ENCODE measurements at places on chromosomes 16 and 17.

GRCh38 chr16:55284718-55285099 is 39.3 kb upstream of the IRX6 start:
- DNase-seq, result no peak

- no peak for DNase-seq
Observed at GRCh38 chr17:64196601-64197000, 66.5 kb downstream of the TEX2 start.

GRCh38 chr16:81376880-81377279 is 62.1 kb downstream of the GAN start:
- DNase-seq, result no peak

- DNase-seq, result peak; percentile 26
Observed at GRCh38 chr16:66662445-66663194, 33.9 kb downstream of the CMTM4 start.

DNA sequence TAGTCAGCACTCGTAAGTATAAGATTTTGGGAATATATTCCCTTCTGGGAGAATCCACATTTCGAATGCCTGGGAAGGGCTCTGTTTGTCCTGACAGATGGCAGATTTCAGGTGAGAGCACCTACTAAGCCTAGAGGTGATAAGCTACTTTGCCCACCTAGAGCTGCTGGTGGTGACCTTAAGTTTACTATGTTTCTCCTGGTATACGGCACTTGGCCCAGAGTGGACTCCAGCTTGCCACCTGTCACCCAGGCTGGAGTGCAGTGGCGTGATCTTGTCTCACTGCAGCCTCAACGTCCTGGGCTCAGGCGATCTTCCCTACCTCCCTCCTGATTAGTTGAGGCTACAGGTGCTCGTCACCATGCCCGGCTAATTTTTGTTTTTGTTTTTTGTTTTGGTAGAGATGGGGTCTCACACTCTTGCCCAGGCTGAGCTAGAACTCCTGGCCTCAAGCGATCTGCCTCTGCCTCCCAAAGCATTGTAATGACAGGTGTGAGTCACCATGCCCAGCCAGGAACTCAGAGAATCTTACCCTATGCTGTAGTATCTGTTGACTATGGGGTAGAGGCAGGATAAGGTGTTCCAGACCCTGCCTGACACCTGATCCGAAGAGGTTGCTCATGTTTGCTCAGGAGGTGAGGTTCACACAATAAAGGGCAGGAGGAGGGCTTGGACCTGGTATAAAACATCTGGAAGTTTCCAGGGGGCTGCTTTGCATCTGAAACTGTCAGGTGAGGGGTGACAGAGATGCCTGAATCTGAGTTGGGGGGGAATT is at the start of gene ZG16:
TSS of gene ZG16 (plus strand) at position 681 of the 775 bp plus-strand sequence. CDS start 1,011 bp downstream, outside the sequence.
- DNase-seq, result no peak

DNA sequence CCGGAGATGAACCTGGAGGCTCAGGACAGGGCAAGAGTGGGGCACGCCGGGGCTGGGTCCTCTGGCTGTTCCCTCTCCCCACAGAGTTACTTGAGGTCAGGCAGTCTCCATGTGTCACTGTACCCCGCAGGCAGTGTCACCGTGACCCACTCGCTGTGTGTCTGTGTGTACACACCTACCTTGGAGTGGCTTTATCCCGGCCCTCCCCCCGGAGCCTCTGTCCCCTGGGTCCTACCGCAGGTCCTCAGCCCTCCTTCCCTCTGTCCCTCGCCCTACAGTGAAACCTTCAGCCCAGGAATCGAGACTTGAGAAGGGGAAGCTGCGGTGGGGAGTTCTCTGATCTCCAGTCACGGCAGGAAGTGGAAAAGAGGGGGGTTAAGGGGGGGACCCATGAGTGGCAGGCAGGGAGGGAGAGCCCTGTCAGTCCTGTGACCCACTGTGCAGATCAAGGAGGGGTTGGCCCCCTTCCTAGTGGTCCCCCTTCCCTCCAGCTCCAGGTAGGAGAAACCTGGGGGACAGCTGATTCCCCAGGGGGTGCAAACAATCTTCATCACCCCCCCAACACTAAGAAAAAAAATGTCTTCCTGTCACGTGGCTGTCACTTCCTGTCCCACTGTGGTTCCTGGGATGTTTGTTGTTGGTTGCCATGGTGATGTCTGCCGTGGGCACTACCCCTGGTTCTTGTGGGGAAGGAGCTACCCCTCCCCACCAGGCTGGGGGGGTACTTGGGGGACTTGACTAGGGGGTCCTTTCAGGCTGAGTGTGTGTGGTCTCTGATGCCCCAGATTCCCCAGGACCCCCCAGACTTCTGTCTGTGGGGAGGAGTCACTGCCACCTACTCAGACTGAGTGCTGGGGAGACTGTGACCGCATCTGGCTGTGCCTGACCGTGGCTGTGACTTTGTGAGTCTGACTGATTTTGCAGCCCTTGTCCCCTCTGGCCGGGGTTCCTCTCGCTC is 13.7 kb downstream of the RARA start:
- DNase-seq, result no peak

DNA sequence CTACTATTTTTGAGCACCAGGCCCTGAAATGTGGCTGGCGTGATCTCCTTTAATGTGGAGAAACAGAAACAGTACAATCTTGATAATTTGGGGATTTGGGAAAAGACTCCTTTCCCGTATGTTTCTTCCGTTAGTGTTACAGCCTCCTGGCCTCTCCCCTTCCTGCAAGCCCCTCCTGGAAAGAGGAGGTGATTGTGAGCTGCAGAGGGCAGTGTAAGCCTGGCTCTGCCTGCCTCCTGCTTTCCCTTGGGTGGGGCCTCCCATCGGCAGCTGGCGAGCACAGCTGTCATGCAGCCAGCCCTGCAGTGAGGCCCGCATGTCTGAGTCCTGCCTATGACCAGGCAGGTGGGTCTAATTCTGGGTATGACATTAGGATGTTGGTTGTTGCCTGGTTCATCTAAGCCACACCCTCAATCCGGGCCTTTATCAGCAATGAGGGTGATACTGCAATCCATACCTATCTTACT is 48.7 kb upstream of the WSB1 start:
- DNase-seq, result peak; percentile 72

- DNase-seq, result no peak
Observed at GRCh38 chr17:16215002-16215272, 397 bp downstream of the NCOR1 start.

- no peak for DNase-seq
Observed at GRCh38 chr17:8572764-8573163, 57.8 kb downstream of the MYH10 start.

- no peak for DNase-seq
Observed at GRCh38 chr17:17739388-17740066, 58.3 kb downstream of the RAI1 start.

DNA sequence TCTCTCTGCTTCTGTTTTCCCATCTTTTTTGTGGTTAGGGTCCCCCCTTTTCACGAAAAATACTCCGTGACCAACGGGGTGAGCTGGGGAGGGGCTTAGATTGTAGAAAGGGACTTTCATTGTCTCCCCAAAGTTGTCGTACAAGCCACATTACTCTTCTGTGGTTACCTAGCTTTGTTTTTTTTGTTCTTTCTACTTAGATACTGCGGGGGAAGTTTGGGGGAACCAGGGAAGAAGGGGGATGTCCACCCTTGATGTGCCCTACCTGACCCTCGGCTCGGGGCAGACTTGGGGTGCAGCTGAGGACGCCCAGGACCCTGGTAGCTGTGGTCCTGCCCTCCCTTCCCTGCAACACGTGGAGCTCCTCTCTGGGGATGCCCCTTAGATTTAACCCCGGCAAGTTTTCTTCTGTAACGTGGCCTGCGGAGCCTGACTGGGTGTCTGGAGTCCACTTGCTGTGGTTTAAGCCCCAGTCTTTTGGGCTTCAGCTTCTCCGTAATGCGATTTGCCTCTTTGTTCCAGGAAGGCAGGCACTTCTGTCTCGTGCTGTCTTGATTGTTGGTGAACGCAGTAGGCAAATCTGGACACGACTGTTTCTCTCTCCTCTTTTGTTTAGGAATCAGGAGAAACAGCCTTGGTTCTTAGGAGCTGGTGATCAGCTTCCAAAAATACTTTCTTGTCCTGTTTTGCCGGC is 892 bp downstream of the ABCC1 start:
- DNase-seq, result peak; percentile 20

GRCh38 chr17:75289832-75290337 is 652 bp upstream of the SLC25A19 start:
- DNase-seq, result no peak

GRCh38 chr16:28317040-28317880 is 24.9 kb downstream of the SBK1 start:
- no peak for DNase-seq

DNA sequence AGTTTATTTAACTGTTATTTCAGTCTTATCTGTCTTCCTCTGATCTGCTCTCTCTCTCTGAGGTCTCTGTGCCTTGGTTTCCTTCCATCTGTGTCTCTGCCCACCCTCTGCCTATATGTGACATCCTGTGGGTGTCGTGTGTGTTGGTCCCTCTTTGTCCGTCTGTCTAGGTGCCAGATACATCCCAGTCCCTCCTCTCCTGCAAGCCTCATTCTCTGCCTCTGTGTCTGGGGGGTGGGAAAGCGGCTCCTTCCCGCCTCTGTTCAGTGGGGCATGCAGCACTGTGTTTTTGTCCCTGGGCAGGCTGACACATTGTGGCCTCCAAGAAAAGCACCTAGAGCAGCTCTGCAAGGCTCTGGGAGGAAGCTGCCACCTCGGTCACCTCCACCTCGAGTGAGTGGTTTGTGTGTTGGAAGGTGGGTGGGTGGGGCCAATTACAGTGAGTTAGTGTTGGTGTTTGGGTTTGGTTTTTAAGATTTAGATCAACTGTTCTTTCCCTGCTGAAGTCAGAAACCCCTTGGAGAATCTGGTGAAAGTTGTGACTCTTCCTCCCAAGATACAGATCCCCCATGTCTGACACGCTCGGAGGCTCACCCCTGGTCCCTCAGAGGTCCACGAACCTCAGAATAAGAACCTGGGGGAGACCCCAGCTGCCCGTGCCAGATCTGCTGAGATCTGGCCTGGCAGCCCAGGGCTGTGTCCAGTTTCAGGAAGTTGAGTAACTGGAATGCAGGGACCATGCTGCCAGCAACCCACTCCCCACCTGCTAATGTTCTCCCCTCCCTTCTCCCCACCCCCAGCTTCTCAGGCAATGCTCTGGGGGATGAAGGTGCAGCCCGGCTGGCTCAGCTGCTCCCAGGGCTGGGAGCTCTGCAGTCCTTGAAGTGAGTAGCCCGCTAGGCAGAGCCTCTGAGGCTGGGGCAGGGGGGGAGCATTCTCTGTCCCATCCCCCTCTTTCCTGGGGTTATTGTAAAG is 50.9 kb upstream of the CPNE2 start:
- no peak for DNase-seq

DNA sequence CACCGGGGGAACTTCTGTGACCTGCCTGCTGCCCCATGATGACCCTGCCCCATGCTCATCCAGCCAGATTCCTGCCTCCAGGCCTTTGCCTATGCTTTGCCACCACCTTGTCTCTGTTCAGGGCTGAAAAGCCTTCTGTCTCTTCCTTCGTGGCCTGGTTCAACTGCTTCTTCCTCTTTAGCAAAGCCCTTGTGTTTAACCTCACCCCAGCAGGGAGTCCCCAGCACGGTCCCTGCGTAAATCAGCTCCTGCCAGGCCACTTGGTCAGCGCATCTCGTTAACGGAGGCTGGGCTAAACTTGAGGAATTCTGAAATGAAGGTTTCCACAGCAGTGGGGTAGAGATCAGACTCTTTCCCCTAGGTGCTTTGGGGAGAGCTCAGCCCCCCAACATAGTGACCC is 16.1 kb upstream of the KCNJ12 start:
- DNase-seq, result no peak

GRCh38 chr16:55323637-55324271 is at the start of gene IRX6:
IRX6 (plus strand) TSS chr16:55324203; CDS start chr16:55325092, 889 bp downstream.
- peak; percentile 7 for DNase-seq

DNA sequence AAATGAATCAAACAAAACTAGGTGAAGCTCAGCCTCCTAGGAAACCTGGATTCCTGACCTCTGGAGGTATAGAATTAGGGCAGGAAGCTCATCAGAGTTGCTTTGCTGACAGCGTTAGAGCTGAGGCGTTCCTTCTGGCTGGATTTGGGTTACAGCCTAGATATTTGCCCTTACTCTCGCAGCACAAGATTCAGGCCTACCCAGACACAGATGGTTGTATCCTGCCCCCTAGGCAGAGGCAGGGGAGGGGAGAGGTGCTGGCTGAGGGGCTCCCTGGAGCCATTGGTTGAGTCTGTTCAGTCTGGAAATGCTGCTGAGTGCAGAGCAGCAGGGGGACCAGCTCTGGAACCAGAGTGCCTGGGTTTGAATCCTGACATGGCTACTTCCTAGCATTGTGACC is 78.4 kb downstream of the MPRIP start:
- no peak for DNase-seq

DNA sequence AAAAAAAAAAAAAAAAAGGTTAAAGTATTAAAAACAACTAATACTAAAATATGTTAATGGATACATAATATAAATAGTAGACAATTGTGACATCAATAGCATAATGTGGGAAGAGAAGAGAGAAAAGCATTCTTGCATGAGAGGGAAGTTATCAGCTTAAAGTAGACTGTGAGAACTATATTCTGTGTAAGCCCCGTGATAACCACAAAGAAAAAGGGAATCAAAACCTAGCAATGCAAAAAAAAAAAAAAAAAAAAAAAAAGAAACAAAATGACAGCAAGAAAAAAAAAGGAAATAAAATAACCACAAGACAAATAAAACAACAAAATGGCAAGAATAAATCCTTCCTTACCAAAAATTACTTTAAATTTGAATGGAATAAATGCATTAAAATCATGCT is 39.8 kb upstream of the MYLK3 start:
- DNase-seq, result no peak

- no peak for DNase-seq
Observed at GRCh38 chr17:38796451-38797157, 2.8 kb downstream of the PIP4K2B start.

- DNase-seq, result no peak
Observed at GRCh38 chr17:44940768-44941167, 6.8 kb downstream of the KIF18B start.

DNA sequence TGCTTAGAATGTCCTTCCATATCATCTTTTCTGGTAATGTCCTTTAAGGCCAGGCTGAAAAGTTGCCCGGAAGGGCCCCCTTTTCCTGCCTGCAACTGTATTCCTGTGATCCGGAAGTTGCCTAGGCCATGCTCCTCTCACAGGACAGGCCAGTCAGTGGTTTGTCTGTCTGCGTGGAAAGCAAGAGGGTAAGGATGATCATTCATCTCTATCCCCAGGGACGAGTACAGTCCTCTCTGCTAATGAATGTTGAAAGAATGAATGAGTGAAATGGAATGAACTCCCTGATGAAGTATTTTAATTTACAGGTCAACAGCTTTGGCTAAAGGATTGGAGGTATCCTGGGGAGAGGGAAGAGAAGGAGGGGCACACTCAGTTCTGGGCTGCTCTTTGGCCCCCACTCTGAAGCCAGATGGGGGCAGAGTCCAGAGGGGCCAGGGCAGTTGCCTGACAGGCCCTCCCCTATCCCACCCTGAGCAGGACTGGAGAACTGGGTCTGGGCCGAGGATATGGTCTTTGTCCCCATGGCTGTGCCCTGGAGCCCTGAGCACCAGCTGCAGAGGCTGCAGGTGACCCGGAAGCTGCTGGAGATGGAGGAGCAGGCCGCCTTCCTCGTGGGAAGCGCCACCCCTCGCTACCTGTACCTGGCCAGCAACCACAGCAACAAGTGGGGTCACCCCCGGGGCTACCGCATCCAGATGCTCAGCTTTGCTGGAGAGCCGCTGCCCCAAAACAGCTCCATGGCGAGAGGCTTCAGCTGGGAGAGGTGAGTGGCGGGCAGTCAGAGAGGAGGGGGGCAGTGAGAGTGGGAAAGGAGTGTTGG is 3.2 kb downstream of the AOC3 start:
- DNase-seq, result no peak
